SJSA1 (cell line): ENCODE measurements at places on chromosomes 5 and 9. TPM values are rescaled to one million over a fixed set of nuclear protein-coding genes. Genes with fewer than 3 reads are reported as not detected.

- no peak for DNase-seq
Measured at GRCh38 chr9:89508951-89509615, 11.2 kb upstream of the SEMA4D start.

GRCh38 chr5:175894271-175894670 lies 22.9 kb downstream of the CPLX2 start:
- no peak for DNase-seq

DNA sequence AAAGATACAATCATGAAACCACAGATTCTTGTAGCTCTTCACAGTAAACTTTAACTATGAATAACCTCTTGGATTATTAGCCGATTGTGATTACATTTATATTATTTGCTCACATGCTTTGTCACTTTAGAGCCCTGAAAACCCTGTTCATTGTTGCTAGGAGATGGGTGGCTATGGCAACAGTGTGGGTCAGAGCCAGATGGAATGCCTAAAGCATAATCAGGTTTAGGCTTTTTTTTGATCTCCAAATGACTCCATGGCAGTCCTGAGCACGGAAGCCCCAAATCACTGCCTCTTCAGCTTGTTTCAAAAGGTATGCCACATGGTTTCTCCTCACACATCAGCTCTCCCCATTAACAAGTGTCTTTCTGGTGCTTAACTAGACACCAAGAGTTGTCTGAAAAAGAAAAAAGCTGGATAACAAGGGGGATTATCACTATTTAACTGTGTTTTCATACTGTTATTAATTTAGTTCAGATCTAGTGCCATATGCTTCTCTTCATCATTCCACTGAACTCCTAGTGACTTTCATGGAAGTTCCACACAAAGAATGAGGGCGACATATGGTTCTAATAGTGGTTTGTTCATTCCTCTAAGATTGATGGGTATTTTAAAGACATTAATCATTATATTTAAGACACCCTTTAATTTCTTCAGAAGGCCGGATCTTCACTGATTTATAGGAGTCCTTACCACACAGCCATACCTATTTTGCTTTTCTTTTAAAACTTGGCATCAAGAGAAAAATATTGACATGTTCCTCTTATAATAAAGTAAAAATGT lies 88.8 kb upstream of the PAM start:
- DNase-seq = no peak

GRCh38 chr5:44275908-44276307 lies 113.3 kb downstream of the FGF10 start:
- DNase-seq = no peak

The DMRT1 gene
- not detected in 2 replicates for total RNA-seq
